Fibroblast of mammary gland (primary cell): ENCODE measurements at places on chromosomes 11 and 22.

DNA sequence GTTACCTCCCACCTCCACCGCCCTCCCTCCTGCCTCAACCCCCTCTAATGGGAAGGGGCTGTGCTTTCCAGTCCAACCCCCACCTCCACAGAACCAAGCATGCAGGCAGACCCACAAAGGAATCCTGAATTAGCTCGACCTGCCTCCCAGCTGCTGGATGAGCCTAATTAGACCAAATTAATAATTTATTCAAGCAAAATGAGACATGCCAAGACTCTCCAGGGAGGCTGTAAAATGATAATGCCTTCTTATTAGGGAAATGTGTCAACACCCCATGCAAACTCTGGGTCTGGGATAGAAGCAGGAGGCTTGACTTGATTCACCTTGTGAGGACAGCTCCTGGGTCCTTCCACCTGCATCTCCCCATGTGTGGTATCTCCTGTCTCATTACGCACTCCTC, 59.4 kb upstream of the HMGXB4 start:
- no peak for DNase-seq

GRCh38 chr22:43185860-43186261, 1.1 kb downstream of the TTLL12 start:
- DNase-seq: peak; percentile 37

- DNase-seq: no peak
Measured at GRCh38 chr11:88814076-88814475, 251.7 kb downstream of the GRM5 start.

DNA sequence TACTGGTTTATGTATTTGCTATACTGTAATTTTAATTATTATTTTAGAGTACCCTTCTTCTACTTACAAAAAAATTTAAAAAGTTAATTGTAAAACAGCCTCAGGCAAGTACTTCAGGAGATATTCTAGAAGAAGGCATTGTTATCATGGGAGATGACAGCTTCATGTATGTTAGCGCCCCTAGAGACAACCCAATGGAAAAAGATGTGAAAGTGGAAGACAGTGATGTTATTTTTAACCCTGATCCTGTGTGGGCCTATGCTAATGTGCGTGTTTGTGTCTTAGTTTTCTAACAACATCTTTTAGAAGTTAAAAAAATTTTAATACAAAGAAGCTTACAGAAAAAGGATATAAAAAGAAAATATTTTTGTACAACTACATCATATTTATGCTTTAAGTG, 205.0 kb downstream of the FAM76B start:
- DNase-seq: no peak

DNA sequence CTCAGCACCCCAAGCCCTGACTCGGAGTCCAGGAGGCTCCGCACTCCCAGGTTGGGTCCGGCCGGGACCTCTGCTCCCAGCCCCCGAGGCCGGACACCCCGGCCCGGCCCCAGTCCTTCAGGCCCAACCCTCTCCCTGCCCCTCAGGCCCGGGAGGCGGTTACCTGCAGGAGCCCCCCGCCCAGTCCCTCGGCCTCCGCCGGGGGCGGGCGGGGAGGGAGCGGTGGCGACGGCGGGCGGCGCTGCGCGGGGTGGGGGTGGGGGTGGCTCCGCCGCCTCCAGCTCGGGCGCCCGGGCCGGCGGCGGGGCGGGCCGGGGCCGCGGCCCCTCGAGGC, 310 bp downstream of the TCF20 start:
- DNase-seq: no peak

DNA sequence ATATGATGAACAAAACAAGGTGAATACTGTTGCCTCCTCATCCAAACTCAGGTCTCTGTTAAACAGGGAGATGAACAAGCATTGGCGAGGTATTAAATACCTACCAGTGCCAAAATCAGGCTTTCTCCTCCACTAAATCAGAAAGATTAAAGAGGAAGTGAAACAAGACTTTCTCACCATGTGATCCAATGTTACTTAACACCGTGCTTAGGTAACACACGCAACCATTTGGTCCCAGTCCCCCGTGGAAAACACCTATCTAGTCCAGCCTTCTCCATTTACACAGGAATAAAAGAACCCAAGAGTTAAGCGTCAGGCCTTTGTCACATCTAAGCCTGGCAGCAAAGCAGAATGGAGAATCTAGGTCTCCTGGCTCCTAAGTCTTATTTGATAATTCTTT, 34.5 kb downstream of the TENM4 start:
- no peak for DNase-seq

DNA sequence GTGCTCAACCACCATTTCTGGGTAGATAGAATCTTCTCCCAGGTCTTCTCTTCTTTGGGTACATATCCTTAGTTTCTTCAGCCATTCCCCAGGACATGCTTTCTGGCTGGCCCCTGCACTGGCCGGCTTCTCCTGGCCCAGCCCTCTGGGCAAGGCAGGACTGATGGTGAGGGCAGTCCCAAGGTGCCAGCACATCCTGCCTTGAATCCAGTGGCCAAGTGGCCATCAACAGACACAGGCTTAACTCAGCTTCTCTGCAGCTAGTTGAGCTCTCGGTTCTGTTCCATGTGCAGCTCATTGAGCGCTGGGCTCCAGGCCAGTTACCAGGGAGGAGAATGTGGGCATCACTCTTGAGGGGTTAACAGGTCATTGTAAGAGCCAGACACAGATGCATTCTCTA, 17.6 kb downstream of the SMIM38 start:
- no peak for DNase-seq

DNA sequence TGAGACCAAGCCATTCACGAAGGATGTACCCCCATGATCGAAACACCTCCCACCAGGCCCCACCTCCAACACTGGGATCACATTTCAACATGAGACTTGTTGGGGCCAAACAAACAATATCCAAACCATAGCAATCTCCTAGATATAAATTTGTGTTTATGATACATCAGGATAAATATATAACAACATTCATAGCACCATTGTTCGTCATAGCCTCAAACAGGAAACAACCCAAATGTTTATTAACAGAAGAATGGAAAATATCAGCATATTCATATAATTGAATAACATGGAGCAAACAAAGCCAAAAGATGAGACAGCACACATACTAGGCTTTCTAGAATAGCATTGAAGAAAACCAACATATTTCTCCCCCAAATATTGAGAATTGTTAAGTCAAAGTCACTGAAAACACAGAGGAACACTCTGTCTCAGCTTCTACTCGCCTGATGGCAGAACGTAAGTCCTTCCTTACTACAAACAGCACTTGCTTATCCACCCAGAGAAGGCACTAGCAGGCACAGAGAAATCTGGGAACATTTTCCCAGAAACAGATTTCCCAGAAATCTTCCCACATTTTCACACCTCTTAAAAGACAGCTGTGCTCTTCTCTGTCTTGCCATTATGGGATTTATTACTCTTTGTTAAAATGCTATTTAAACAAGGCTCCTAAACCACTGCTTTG, 8.1 kb upstream of the GDPD4 start:
- no peak for DNase-seq

- DNase-seq: peak; percentile 28
Measured at GRCh38 chr22:40597526-40598430, 38.7 kb downstream of the MRTFA start.

DNA sequence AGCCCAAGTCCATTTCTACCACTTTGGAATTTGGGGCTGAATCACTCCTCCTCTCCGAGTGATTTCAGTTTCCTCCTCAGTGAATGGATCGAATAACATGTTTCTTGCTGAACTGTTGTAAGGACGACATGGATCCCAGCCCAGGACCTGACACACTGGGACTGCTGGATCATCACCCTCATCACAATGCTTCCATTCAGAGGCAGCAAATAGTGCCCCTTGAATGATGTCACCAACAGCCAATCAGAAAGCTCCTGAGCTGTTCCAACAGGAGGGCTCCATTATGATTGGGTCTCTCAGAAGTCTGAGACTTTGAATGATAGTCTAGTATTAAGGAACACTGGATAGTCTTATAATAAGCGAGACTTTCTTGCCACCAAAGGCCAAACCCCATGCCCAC, 158.9 kb downstream of the MYO18B start:
- no peak for DNase-seq

- DNase-seq: no peak
Measured at GRCh38 chr11:114847306-114847975, 169.1 kb downstream of the NXPE2 start.

DNA sequence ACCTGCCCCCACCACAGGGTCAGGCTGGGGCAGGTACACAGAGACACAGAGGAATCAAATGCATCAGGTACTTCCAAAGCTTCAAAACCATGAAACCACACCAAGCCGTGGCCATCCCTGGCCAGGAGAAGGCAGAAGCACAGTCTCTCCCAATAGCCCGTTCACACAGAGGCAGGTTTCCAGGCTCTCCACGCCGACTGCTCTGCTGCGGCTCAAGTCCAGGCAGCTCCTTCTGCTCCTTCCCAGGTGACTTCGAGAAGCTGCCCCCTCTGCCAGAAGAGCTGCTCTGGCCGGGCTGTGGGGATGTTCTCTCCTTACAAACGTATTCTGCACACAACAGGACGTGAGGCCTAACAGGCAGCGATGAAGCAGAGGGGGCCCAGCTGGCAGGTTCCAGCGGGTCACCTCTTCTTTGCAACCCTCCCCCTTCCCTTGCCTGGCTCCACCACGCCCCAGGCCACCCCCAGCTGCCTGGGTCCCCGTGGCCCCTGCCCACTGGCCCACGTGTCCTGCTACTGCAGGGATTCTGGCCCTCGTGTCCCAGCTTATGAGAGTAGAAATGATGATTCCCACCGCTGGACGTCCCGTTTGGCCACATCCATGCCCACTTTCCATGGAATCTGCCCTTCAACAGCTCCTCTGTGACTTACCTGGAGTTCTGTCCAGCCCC, 26.1 kb downstream of the BRD1 start:
- DNase-seq: no peak

- DNase-seq: peak; percentile 68
Measured at GRCh38 chr22:40818747-40819598, at the start of gene SLC25A17. Gene SLC25A17 (minus strand): TSS chr22:40819346. CDS start chr22:40819248, 98 bp downstream.

- peak; percentile 31 for DNase-seq
Measured at GRCh38 chr22:28442711-28443525, 236.7 kb downstream of the TTC28 start.

GRCh38 chr11:26896719-26897118, 97.2 kb upstream of the FIBIN start:
- no peak for DNase-seq

GRCh38 chr11:71472941-71473792, 20.2 kb downstream of the NADSYN1 start:
- DNase-seq: no peak

DNA sequence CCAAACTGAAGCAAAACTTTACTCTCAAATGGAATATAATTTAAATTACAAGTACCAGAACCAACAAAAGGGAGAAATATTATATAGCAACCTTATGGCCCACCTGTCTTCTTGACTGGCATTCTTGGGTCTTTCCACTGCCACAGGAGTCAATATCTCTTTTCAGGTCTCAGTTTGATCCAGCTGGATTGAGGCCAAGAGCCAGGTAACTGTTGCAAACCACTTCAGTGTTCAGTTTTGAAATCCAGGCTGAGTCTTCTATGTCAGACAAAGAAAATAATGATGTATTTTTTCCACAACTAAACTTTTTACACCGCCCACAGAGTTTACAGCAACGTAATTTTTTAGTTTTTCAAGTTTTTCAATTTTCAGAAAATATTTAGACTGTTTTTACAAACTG, 648 bp downstream of the DLG2 start:
- no peak for DNase-seq

DNA sequence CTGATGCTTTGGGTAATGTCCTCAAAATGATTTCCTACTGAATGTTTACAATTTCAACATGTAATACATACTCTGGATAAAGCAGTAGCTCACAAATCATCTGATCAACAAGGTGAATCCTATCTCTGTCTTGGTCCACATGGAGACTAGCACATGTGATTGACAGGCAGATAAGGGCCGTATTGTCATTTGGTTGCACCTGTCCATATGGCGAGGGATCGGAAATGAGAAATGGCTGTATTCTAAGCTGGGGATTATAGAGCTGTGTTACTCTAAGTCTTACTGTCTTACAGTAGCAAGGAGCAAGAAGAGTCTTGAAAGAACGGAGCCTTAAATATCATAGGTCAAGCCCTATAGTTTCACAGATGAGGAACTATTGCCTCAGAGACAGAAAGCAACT, 55.7 kb downstream of the APIP start:
- no peak for DNase-seq

- DNase-seq: no peak
Measured at GRCh38 chr11:96222102-96222501, 120.9 kb downstream of the MAML2 start.

DNA sequence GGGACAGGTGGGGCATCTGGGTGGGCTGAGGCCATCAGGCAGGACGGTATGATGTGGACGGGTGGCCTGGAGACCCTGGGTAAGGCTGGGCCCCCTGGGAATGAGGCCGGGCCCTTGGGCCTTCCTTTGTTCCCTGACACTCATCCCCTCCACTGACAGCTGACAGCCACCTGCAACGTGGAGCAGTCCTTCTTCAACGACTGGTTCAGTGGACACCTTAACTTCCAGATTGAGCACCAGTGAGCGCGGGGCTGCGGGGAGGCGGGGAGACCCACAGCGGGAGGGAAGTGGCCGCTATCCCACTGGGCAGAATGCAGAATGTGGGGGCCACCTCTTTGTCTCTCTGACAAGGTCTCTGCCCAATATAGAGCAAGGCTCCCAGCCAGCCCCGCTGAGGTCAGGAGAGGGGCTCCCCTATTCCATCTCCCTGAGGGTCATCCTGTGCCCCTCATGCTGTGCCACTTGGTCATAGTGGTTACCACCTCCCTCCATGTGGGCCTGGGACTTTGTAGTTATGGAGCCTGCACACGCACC, 27.7 kb downstream of the FADS3 start:
- DNase-seq: no peak

DNA sequence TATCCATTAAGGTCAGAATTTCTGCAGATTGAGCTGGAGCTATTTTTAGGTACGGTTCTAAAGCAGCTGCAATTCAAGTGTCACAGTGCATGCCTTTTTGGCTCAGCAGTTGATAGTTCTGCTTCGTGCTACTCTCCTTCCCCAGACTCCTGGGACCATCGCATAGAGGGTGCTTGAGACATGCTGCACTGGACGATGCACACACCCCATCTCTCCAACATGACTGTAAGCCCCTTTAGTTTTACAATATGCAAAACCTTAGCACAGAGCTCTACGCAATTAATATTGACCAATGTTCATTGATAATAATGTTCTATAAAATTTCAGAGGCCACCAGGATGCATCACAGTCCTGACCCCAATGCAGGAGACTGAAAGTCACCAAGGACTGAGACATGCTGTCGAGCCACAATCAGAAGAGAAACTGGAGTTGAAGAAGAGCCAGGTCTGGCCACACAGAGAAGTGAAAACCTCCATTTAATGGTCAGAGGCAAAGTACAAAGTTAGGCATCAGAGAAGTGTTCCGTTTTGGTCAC, 120.9 kb upstream of the ZC3H12C start:
- no peak for DNase-seq

- DNase-seq: no peak
Measured at GRCh38 chr22:29205252-29205593, 473 bp upstream of the EMID1 start.

- peak; percentile 68 for DNase-seq
Measured at GRCh38 chr11:96054870-96055705, 131.2 kb upstream of the MTMR2 start.
